ENCODE measurements at places on chromosomes 12 and 14.

DNA sequence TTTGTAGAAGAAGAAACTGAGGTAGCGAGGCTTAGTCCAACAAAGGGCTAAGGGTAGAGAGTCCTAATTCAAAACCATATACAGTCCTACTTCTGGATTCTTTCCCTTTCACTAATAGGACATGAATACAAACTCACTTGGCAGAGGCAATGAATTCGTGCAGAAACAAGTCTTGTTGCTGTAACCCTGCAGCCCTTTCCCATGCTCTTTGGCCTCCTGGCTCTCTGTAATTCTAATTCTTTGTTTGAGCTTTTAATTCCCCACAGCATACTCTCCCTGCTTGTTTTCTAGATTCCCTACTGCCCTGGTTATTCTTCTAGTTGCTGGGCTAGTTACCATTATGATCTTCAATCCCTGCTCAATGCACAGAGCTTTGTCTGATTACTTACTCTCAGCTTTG, 381.4 kb downstream of the ETNK1 start:
- DNase-seq: no peak

- DNase-seq: no peak
Measured at GRCh38 chr12:13228579-13228978, 32.1 kb downstream of the EMP1 start.

GRCh38 chr14:99479906-99480869, at the start of gene SETD3:
Gene SETD3, minus strand, starts transcription at chr14:99480859. Its CDS starts 15,054 bp downstream, at chr14:99465805.
- DNase-seq: peak; percentile 83

- peak; percentile 56 for DNase-seq
Measured at GRCh38 chr12:49043856-49044258, 16.7 kb downstream of the KMT2D start.

DNA sequence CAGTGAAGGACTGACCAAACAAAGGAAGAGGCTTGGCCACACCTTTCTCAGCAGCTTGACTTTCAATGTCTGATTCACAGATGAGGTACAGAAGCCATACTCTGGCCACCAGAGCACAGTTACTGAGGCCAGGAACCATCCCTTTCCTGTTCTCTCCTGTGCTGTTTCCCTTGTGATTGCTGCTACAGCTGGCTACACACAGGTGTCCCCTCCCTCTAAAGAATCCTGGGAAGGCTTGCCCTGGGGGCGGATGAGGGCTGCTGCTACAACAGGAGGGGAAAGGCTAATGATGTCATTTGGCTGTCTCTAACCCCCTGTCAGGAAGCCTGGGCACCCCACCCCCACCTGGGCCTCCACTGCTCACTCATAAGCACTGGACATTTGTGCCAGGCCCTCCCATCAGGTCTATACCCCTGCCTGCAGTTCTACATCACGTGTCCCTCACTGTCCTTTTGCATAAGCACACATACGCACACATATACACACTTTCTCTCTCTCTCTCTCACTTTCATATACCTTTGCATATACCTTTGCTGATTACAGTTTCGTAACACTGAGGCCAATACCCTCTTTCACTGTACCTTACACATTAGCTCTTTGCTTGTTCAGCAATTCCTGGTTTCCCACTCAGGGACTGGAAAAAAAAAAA, 41.4 kb downstream of the PRPF40B start:
- DNase-seq: no peak

- no peak for DNase-seq
Measured at GRCh38 chr12:18135086-18135485, 45.1 kb upstream of the RERGL start.

DNA sequence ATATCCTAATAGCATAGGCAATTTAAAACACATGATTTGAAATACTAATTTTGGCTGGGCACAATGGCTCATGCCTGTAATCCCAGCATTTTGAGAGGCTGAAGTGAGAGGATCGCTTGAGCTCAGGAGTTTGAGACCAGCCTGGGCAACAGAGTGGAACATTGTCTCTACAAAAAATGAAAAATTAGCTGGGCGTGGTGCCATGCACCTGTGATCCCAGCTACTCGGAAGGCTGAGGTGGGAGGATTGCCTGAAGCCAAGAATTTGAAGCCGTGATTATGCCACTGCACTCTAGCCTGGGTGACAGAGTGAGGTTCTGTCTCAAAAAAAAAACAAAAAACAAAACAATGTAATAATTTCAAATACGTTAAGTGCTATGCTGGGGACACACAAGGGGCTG, 83.3 kb downstream of the SSPN start:
- DNase-seq: no peak

- DNase-seq: no peak
Measured at GRCh38 chr14:99690636-99691035, 6.5 kb downstream of the CYP46A1 start.

DNA sequence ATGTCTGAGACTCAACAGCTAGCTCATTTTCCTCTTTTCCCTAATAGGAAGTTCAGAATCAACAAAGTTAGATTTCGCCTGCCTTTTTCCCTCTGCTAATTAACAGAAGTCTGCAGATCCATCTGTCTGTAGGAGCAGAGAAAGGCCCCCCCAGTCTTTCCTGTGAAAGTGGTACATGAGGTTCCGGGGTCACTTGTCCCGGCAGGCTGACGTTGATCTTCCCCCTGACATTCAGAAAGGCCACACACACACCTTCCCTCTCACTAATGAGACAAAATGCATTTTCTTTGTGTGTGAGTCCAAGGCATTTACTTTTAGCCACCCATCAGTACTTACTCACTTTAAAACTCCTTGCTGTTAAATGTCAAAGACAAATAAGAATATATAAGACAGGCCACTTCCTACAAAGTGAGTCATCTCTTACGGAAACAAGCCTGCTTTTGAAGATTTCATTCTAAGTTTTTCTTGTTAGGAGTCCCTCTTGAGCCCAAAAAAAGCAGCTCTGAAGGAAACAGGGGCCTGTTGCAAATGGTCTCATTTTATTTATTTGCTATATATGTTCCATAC, 138.7 kb downstream of the TTC7B start:
- DNase-seq: peak; percentile 87

DNA sequence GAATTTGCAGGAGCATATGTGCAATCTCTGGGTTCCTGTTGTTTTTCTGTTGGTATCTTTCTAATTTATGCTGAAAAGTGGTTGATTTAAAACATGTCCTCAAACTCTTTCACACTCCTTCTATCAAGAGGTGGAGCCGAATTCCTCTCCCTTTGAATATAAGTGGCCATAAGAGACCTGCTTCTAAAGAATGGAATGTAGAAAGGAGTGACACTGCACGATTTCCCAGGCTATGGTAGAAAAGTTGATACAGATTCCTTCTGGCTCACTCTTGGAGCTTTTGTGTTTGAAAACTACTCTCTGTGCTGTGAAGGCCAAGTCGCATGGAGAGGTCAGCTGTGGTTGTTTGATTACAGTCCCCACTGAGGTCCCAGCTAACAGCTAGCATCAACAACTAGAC, 613.2 kb downstream of the ETNK1 start:
- no peak for DNase-seq

GRCh38 chr12:14906114-14906513, 20.5 kb upstream of the MGP start:
- DNase-seq: no peak

- peak; percentile 18 for DNase-seq
Measured at GRCh38 chr12:20339060-20339459, 29.3 kb upstream of the PDE3A start.

DNA sequence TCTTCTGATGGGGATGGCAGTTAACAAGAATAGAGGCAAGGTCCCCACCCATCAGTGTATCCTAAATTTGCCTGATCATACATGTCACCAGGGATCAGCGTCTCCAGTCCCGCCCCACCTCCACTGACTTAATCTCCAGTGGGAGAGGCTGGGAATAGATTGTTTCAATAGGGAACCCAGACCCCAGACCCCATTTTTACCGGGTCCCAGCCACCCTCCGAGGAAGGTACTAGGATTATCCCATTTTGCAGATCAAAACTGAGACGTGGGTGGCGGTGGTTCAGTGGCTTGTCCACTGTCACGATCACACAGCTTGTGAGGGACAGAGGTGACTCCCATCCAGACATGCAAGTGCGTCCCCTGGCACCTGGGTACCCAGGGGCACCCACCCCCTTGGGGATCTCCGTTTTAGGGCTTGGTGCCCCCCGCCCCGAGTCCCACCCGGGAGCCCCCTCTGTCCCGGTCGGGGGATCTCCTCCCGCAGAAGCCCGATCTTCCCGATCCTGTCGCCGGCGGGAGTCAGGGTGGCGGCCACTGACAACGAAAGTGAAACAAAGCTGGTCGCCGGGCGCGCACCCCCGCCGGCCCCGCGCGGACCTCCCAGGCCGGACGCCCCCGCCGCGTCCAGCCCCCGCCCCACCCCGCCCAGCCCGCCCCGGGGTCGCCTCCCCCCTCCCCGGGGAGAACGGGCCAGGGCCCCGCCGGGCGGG, 523 bp downstream of the WSB2 start:
- peak; percentile 64 for DNase-seq

DNA sequence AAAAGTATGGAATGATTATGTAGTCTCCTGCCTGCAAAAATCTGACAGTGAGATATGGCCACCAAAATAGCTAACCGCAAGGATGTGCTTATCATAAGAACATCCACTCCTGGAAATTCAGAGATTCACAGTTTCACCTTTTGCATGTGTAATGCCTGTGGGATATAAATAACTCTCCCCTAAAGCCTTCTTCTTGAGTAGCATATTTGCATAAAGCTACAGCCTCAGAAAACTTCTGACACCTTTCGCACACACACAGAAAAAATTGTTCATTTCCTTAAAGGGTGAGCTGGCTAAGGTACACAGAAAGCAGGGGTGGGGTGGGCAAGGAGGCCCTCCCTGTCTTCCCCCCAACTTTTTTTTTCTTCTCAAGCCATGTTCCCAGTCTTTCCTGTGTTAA, 3.1 kb upstream of the IGF1 start:
- DNase-seq: no peak

- no peak for DNase-seq
Measured at GRCh38 chr14:60681271-60681670, 32.0 kb upstream of the SIX1 start.

- no peak for DNase-seq
Measured at GRCh38 chr12:126316411-126316810, 1251.2 kb downstream of the AACS start.

DNA sequence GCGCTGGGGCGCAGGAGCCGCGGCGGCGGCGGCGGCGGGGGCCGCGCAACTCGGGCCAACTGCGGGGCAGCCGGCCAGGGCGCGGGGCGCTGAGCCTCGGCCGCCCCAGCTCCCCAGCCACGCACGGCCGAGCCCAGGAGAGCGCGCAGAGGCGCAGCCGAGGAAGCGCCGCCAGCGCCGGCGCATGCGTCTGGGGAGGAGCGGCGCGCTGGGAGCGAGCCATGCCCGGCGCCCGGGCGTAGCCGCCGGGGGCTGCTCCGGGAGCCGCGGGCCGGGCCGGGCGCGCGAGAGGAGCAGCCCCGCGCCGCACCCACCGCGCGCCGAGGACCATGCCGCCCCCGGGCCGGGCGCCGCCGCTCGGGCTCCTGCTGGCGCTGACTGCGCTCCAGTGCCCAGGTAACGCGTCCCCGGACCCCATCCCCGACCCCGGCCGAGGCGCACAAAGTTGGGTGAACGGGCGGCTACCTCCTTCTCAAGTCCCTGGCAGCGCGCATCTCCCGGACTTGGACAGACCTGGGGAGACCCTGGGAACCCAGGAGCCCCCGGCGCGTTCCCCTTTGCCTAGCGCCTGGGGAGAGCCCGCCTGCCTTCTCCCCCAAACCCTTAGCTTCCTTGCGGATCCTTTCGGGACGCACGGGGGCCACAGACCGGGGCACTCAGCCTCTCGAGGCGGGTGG, 121.4 kb downstream of the AACS start:
- peak; percentile 10 for DNase-seq

- DNase-seq: no peak
Measured at GRCh38 chr12:122013136-122013535, 8.5 kb upstream of the BCL7A start.

DNA sequence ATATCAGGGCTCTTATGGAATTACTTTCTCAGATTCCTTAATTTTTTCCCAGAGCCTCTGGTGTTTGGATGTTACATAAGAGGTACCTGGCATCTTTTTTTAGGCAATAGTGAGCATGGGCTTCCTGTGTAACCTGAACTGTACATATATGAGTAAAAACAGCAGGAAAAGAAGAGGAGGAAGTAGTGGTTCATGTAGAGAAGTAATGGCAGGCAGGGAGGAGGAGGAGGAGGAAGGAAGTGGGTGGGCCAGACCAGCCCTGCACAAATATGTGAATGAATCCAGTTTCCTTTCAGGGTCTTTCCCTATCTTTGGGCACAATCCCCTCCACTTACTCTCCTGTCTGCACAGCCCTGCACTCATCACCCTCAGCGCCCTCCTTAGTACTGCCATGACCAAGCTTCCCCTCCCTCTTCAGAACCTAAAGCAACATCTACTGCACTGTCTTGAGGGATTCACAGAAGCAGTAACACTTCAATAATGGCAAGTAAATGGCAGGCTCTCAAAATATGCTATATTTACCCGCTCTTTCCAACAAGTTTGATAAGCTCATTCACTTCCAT, 40.9 kb upstream of the GSG1 start:
- DNase-seq: no peak

DNA sequence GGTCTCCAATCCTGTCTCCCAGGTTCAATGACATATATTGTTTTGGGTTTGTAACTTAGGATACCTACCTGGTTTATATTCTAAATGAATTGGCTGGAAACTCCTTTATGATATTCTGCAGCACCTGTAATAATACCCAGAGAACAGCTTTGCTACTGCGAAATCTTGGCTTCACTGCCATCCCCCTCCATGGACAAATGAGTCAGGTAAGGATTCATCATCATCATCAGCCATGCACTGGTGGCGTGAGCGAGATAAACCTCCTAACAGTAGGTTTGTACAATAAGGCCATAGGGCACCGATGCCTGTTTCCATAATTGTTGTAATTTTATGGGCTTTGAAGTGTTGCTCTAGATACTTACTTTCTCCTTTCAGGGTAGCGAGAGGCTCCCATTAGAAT, 10.7 kb downstream of the DDX47 start:
- DNase-seq: no peak

- peak; percentile 90 for DNase-seq
Measured at GRCh38 chr14:67241411-67242167, at the start of gene PALS1. Gene PALS1, plus strand, starts transcription at chr14:67241435. Its CDS starts 37,736 bp downstream, at chr14:67279171.

DNA sequence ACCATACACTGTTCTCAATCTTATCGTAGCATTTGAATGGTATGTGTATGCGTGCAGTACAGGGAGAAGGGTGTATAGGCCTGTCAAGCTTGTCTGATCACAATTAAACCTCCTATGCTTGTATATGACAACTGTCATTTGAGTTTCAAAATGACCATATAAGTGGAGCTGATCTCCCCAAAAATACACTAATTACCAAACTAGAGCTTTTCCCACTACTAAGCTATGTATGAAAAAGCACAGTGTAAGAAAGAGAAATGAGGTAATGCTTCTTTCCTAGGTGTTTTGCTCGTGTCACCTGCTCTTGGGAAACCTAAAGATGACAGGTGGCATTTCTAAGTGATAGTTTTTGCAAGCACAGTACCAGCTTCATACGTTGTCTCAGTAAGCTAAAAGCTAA, 1.1 kb upstream of the STK38L start:
- DNase-seq: no peak

GRCh38 chr14:22919601-22919921, 612 bp upstream of the RBM23 start:
- no peak for DNase-seq

GRCh38 chr12:112112409-112113133, 4.0 kb upstream of the NAA25 start:
- DNase-seq: no peak

Measured in mesenchymal stem cell (in vitro differentiated cells and primary cell).